ENCODE measurements at places on chromosomes 1 and 21.

DNA sequence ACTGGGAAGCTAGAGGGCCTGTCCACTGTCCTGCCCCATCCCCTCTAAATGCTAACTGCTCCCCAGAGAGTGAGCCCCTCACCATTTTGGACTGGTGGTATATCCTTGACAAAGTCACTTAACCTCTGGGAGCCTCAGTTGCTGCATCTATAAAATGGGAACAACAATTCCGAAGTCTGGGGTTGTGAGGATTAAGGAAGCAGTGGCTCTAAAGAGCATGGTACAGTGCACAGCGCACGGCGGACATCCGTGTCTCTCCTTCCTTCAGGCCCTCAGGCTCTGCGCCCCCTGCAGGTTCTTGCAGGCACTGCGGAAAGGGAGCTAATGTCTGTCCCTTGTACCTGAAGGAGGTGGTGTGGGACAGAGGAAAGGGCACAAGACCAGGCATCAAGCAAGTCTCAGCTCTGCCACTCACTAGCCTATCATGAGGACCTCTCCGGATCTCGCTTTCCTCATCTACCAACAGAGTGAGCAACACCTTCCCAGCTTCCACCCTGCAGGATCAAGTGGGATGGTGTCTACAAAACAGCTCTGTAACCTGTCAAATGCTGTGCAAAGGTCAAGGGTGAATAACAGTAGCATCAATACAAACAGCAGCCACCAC, 20.1 kb downstream of the ECE1 start:
- DNase-seq, result peak; percentile 39

GRCh38 chr1:169025412-169025811, 81.1 kb upstream of the ATP1B1 start:
- no peak for DNase-seq

DNA sequence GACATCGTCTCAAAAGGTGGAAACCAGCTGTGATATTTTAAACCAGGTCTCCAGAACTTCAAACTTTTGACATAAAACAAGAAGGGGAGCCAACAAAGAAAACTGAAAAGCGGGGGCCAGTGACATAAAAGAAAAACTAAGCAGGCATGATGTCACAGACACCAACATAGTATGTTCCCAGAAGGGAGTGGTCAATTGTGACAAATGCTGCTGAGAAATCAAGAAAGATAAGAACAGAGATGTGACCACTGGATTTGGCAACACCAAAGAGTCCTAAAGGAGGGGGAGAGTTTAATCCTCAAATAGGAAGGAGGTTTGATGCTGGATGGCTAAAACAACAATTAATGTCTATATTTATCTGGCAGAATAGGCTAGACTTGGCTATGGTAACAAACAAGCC, 2.3 kb upstream of the RNF19B start:
- no peak for DNase-seq

DNA sequence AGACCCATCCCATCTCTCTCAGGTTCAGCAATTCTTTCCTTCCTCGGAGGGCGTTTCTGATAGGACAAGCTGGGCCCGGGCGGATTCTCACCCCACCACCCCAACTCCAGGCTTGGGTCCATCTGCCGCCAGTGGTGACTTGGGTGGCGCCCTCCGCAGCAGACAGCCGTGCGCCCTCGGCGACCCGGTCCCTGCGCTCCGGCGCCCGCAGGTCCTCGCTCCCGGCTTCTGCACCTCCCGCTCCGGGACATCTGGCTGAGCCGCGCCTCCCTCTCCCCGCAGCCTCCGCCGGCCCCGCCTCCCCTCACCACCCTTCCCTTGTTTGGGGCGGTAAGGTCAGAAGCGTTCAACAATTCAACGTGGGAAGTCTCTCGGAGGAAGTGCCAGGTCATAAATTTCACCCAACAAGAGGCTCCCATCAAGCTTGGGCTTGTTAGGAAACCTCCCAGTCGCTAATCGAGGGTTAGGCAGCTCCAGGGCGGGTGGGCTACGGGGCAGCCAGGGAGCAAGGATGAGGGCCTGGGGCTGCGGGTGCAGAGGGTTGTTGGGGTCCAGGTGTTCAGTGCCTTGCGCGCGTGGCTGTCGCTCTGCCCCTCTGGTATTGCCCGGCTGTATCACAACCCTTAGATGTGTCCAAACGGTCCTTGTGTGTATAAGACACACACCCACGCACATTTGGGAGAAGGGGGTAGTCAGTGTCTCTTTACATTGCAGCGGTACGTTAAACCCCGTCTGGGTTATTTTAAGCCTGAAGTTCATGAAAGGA, 39.8 kb downstream of the OLIG1 start:
- DNase-seq, result no peak

All from GM06990 (cell line).